Activated CD8-positive, alpha-beta memory T cell treated with anti-CD3 and anti-CD28 coated beads for 1 hour (primary cell): ENCODE measurements at places on chromosomes 7 and 10.

DNA sequence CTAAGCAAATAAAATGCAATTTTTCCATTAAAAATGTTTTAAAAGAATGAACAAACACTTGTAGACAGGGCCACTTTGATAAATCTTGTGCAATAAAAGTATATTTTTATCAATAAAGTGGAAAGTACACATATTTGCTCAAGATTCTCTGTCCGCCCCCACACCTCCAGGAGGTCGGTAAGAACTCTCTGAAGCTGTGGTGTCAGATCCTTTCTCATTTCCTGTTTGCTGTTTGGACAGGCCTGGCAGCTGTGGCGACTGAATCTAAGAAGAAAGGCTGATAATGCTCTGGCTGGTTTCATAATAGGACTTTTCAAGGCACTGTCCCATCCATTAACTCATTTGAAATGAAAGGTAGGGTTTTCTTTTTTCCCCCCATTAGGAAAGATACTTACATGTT, 15.3 kb upstream of the ASB4 start:
- no peak for DNase-seq

DNA sequence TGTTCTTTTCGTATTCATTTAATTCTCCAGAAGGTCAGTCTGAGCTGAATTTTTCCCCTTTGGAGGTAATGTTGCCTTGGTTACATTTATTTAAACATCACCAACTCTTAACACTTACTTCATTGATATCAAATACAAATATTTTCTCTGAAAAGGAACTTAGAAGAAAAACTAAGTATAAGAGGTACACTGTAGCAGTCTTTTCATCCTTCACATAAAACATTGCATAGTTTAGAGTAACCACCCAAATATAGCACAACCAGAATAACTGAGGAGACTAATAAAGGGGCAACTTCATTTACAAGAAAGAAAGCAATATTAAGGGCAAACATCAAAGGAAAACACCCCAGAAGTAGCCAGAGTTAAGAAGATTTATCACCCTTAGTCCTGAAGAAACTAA, 1115.0 kb upstream of the POT1 start:
- no peak for DNase-seq

DNA sequence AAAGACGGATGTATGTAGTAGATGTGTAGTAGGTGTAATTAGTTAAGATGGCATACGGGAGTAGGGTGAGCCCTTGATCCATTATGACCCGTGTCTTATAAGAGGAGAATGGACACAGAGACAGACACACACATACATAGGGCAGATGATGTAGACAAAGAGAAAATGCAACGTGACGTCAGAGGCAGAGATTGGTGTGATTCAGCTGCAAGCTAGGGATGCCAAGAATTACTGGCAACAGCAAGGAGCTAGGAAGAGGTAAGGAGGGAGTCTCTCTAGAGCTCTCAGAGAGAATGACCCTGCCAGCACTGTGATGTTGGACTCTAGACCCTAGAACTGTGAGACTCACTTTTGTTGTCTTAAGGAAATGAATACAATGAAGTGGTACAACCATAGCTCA, 247.0 kb upstream of the HABP2 start:
- no peak for DNase-seq

DNA sequence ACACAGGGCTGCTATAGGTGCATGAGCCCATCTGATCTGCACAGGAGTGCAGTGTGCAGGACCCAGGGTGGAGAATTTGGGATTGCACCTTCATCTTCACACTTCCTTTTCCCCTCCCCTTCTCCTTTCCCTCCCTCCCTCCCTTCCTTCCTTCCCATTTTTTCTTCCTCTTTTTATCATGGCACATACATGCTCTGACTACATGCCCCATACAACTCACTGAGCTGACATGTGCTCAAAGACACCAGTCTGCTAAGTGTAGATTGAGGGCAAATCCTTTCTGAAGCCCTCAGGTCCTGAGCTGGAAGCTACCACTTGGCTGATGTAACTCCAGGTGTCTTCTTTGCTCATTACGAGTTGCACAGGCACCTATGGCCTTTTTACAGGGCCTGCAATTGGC, 365.3 kb upstream of the ZNF32 start:
- no peak for DNase-seq

DNA sequence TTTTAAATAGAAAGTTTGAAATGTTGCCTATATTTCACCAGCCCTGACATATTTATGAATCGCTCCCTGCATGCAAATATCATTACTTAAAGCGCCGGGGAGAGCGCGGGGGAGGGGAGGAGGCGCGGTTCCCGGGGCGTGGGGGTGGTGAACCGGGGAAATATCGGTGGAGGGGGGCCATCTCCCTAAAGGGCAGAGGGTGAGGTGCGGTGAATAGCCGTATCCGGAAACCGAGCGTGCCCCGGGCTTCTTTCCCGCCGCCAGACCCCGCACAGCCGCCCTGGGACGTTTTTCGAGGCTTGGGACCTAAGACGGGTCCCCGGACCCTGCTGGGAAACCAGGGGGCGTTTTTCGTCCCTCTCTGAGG, 6.9 kb upstream of the ZNF503 start:
- DNase-seq = no peak

DNA sequence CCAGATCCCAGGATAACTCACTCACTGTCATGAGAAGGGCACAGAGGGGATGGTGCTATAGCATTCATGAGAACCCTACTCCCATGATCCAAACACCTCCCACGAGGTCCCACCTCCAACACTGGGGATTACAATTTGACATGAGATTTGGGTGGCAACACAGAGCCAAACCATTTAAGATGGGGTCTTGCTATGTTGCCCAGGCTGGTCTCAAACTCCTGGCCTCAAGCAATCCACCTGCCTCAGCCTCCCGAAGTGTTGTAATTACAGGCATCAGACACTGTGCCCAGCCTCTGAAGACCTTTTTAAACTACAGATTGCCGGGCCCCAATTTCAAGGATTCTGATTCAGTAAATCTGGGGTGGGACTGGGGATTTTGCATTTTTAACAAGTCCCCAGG, 98.5 kb downstream of the BAMBI start:
- no peak for DNase-seq

- no peak for DNase-seq
These were observed 92.4 kb downstream of the PTPRN2 start for GRCh38 chr7:158495216-158495615.

- no peak for DNase-seq
These were observed at the start of gene TFEC for GRCh38 chr7:116030651-116031276. TSS of gene TFEC (minus strand) at chr7:116030763. CDS start at chr7:115984441, 46,322 bp downstream.

GRCh38 chr7:31192986-31193385, 140.9 kb downstream of the ADCYAP1R1 start:
- DNase-seq = no peak

DNA sequence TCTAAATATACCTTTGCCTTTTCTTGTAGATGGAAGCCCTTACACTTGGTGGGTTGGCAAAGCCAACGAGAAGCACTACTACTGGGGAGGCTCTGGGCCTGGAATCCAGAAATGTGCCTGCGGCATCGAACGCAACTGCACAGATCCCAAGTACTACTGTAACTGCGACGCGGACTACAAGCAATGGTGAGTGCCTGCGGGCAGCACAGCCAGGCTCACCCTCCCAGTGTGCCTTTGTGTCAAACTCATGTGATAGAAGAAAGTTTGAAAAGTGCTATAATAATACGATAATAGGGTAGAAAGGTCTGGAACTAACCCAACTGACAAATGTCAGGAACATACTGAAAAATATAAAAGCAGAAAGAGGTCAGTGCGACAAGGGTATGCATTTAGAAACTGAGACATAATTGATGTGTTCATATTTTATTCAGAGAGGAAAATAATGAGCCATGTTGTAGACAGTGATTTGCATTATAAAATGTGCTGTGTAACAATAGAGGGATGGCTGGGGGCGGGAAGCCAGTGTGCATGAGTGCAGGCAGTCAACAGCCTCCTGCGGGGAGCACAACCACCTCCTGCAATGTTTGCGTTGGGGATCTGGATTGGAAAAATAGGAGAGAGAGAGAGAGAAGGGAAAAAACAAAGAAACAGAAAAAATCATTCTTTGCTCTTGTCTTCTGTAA, 686.9 kb upstream of the C7orf33 start:
- no peak for DNase-seq

DNA sequence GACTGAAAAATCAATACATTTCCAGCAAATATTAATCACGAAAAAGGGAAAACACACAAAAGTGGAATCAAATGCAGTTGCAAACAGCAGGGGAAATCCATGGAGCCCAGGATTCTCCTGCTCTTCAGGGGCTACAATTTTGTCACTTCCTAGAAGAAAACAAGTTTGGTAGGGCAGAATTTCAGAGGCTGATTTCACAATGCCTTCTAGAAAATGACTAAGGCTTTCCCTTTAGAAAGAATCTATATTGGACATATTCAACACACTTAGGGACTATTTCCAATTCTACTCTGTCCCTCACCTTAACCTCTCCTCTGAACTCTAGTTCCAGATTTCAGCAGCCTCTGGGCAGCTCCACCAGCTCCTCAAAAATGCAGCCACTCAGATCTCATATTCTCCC, 111.3 kb downstream of the HECTD2 start:
- DNase-seq = no peak

- DNase-seq = no peak
These were observed 71.9 kb downstream of the FAM13C start for GRCh38 chr10:59290448-59290847.

GRCh38 chr7:138245216-138245615, 169.0 kb downstream of the AKR1D1 start:
- no peak for DNase-seq

DNA sequence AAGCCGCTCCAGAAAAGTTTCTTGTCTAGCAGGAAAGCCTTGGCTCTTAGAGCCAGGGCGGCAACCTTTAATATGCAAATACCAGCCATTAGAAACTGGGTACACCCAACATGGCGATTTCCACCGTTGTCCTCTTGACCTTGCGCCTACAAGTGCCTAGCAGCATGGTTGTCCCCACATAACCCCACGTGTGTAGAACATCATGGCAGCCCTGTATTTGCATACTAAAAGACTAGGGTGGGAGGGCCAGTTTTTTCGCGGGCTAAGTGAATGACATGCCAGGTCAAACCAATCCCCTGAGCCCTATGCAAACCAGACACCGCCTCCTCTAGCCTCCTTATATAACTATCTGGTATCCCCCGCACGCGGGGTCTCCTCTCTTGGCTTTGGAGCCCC, 58.4 kb upstream of the FZD8 start:
- DNase-seq = no peak

GRCh38 chr7:5234852-5235831, 45.1 kb downstream of the WIPI2 start:
- DNase-seq = no peak

DNA sequence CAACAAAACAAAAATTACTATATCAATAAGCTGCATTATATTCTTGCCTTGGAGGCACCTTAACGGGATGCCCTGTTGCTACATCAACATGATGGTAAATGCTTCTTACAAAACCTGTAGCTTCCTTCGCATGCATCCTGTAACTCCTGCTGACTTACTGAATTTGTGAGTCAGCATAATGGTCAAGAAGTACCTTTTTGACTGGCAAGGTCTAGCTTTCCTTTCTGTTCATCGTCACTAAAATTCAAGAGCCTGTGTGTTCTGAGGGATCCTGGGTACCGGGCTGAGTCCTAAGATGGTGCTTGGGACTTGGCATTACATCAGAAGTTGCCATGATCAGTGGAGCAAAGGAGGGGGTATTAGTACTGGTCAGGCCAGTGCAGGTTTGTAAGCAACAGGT, 4.9 kb downstream of the PFKFB3 start:
- no peak for DNase-seq

DNA sequence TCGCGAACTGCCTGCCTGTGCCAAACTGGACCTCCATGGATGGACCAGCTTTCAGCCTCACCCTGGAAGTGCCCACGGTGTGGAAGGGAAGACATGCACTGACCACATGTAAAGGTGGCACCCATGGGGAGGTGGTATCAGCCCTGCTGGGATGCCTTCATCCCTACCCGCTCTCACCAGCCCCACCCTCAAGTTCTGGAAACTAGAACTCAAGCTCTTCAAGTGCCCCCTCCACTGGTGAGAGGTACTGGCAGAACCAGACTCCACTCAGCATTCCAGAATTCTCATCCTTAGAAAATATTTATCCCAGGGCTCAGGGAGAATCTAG, 5.9 kb downstream of the ZNF488 start:
- DNase-seq = no peak

- no peak for DNase-seq
These were observed 385.7 kb upstream of the NRP1 start for GRCh38 chr10:33720161-33720560.

DNA sequence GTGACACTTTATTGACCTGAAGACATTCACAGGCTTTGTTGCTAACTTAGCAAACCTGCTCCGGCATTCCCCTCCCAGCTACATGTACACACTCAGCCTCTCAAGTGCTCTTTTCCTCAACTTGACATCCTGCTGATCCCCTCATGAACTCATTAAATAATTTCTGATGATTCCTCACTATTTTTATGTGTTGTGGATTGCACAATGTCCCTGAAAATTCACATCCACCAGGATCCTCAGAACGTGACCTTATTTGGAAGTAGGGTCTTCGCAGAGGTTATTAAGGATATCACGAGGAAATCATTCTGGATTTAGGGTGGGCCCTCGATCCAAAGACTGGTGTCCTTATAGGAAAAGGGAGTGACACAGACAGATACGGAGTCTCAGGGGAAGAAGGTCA, 27.3 kb downstream of the FIGNL1 start:
- no peak for DNase-seq

GRCh38 chr10:88954458-88955083, 2.0 kb upstream of the ACTA2 start:
- DNase-seq = no peak

GRCh38 chr7:90540406-90540805, 55.7 kb upstream of the CDK14 start:
- DNase-seq = no peak

DNA sequence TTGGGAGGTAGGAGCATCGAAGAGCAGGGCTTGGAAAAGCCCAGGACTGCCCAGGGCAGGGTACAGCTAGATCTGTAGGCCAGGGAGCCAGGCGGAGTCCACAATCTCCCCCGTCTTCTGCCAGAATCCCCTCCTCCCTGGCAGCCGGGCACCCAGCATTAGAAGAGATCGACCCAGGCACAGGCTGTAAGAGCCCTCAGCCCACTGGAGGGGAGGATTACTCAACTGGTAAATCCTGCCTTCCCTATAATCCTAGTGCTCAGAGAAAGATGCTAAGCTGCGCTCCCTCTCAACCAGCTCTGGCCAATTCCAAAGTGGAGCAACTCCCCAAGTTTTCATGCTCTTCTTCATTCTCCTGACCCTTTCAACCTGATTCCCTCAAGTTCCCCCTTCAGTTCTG, 3.2 kb downstream of the SPOCK2 start:
- no peak for DNase-seq
